ENCODE measurements at places on chromosomes 4 and X. TPM values are rescaled to one million over a fixed set of nuclear protein-coding genes. Genes with fewer than 3 reads are reported as not detected.
A peak's percentile ranks its signal among the peaks of the same experiment; 100 is the strongest.

- no peaks in the 10 kb centered on the region for H3K36me3 ChIP-seq
- no peak overlapping the region for H3K27ac ChIP-seq
- H3K4me1 ChIP-seq, result no peaks in the 10 kb centered on the region
Measured at GRCh38 chr4:169464080-169464479, 148.3 kb downstream of the NEK1 start.

DNA sequence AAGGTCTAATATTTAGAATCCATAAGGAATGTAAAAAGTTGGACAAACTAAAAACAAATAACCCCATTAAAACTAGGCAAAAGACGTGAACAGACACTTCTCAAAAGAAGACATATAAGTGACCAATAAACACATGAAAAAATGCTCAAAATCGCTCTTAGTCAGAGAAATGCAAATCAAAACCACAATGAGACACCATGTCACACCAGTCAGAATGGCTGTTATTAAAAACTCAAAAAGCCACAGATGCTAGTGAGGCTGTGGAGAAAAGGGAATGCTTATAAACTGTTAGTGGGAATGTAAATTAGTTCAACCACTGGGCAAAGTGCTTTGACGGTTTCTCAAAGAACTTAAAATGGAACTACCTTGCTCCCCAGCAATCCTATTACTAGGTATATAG lies 674.3 kb upstream of the MAGEB2 start:
- H3K4me3 ChIP-seq, result no peak overlapping the region
- H3K27me3 ChIP-seq, result no peaks in the 10 kb centered on the region
- no peaks in the 10 kb centered on the region for H3K36me3 ChIP-seq

Gene XG
- 0.22 TPM for polyA plus RNA-seq

Gene FRMD7
- polyA plus RNA-seq, result not detected

- H3K27ac ChIP-seq, result no peak overlapping the region
- no peaks in the 10 kb centered on the region for H3K4me1 ChIP-seq
- H3K4me3 ChIP-seq, result no peak overlapping the region
Measured at GRCh38 chr4:151296227-151296626, 19.3 kb downstream of the PRSS48 start.

DNA sequence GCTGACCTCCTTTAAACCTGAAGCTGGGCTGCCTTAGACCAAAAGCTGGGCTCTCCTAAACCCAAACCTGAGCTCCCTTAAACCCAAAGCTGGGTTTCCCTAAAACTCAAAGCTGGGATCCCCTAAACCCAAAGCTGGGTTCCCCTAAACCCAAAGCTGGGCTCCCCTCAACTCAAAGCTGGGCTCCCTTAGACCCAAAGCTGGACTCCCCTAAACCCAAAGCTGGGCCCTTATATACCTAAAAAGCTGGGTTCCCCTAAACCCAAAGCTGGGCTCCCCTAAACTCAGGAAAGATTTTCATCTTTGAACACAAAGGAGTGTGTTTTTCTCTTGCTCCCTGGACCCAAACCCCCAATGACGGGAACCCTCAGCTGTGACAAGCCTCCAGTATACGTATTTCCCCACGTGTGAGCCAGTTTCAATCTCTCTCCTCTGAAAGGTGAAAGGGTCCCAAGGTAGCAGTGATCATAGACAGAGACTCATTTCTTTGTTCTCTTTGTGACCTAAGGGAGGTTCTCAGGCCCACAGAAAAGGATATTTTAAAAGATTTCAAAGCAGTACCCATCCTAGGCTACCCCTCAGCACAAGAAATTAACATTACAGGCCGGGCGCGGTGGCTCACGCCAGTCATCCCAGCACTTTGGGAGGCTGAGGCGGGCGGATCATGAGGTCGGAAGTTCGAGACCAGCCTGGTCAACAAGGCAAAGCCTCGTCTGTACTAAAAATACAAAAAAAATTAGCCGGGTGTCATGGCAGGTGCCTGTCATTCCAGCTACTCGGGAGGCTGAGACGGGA lies 31.3 kb upstream of the ASMTL start:
- no peaks in the 10 kb centered on the region for H3K27me3 ChIP-seq
- no peaks in the 10 kb centered on the region for H3K36me3 ChIP-seq
- H3K4me1 ChIP-seq, result peaks cover 9% of the 10 kb centered on the region
- peak; percentile 63 for DNase-seq

DNA sequence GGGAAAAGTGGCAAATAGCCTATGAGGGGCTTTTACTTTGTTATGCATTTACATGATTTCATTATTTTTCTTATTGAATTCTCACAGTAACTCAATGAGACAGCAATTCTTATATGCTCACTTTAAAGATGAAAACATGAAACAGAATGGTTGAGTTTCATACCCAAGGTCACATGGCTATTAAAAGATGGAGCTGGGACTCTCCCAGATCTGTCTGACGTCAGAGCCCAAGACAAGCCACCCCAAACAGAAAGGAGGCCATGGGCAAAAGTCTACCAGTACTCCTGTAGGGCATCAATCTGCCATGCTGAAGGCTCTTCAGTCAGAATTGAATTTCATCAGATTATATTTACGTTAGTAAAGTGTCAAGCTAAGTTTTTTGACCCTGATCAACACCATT lies 13.2 kb downstream of the HSD17B11 start:
- H3K27ac ChIP-seq, result no peak overlapping the region
- DNase-seq, result no peak
- H3K27me3 ChIP-seq, result no peaks in the 10 kb centered on the region
- peaks cover 3% of the 10 kb centered on the region for H3K4me1 ChIP-seq
- H3K36me3 ChIP-seq, result peaks cover 74% of the 10 kb centered on the region
- H3K4me3 ChIP-seq, result no peak overlapping the region

DNA sequence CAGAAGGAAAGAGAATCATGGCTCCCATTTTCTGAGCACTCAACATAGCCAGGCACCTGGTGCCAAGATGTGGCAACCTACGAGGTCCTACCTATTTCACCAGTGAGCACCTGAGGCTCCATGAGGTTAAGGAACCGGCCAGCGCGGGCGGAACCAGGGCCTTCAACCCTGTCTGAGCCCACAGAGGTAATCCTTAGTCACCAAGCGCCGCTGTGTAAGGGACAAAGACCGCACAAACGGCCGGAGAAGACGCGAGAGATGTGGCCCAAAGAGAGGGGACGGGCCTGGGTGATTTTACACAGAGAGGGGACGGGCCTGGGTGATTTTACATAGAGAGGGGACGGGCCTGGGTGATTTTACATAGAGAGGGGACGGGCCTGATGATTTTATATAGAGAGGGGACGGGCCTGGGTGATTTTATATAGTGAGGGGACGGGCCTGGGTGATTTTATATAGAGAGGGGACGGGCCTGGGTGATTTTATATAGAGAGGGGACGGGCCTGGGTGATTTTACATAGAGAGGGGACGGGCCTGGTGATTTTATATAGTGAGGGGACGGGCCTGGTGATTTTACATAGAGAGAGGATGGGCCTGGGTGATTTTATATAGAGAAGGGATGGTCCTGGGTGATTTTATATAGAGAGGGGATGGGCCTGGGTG lies 114.2 kb downstream of the SMIM20 start:
- H3K27me3 ChIP-seq, result peaks cover 12% of the 10 kb centered on the region
- H3K27ac ChIP-seq, result no peak overlapping the region
- DNase-seq, result no peak

Gene RAB40AL
- 0.13 TPM for polyA plus RNA-seq

- H3K4me1 ChIP-seq, result no peaks in the 10 kb centered on the region
- DNase-seq, result no peak
- H3K27ac ChIP-seq, result no peak overlapping the region
- H3K36me3 ChIP-seq, result no peaks in the 10 kb centered on the region
Measured at GRCh38 chr4:26719954-26720552, 136.2 kb downstream of the TBC1D19 start.

- H3K36me3 ChIP-seq, result no peaks in the 10 kb centered on the region
- no peak for DNase-seq
- H3K4me3 ChIP-seq, result no peak overlapping the region
- H3K27ac ChIP-seq, result no peak overlapping the region
- H3K4me1 ChIP-seq, result no peaks in the 10 kb centered on the region
Measured at GRCh38 chrX:9370893-9371292, 94.0 kb upstream of the TBL1X start.

- no peaks in the 10 kb centered on the region for H3K36me3 ChIP-seq
- peak overlapping the region; percentile 77 for H3K4me3 ChIP-seq
- peak; percentile 80 for DNase-seq
- peak overlapping the region; percentile 16 for H3K27ac ChIP-seq
- peaks cover 42% of the 10 kb centered on the region for H3K27me3 ChIP-seq
- no peaks in the 10 kb centered on the region for H3K4me1 ChIP-seq
Measured at GRCh38 chrX:150363561-150364346, 637 bp downstream of the MAMLD1 start.

DNA sequence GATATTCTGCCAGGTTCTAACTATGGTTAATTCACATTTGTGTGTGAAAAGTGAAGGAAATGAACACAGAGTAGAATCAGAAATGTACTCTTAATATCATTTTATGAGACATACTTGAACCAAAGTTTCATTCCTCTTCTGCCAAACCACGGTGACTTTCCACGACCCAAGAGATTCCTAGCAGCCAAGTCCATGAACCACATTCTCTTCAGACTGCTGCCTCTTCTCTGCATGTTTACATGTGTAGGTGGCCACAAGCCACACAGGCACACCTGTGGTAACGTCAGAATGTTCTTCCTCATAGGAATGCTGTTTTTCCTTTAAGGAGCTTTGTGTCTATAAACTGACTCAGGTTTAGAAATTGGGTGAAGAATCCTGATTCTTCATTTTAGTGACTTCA lies 1411.2 kb downstream of the RAPGEF2 start:
- no peak for DNase-seq
- no peak overlapping the region for H3K4me3 ChIP-seq
- H3K27ac ChIP-seq, result no peak overlapping the region
- H3K4me1 ChIP-seq, result no peaks in the 10 kb centered on the region
- no peaks in the 10 kb centered on the region for H3K27me3 ChIP-seq

- H3K4me3 ChIP-seq, result no peak overlapping the region
- no peak for DNase-seq
- no peaks in the 10 kb centered on the region for H3K36me3 ChIP-seq
- no peaks in the 10 kb centered on the region for H3K27me3 ChIP-seq
- no peak overlapping the region for H3K27ac ChIP-seq
- no peaks in the 10 kb centered on the region for H3K4me1 ChIP-seq
Measured at GRCh38 chrX:10797466-10797865, 177.1 kb upstream of the MID1 start.

DNA sequence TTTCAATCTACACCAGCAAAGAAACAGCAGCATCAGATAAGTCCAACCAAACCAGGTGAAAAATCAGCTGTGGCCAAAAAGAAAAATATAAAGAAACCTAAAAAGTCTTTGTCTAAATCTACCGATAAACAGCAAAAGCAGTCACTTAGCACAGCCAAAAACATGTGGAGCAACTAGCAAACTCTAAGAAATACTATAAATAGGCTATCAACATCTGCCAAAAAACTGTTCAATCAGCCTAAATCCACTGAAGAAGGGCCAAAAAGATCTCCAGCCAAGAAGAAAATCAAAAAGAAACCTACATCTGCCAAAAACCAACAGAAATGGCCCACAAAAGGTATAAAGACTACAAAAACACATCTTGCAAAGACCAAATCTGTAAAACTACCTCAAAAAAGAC lies 36.7 kb upstream of the CABS1 start:
- H3K4me3 ChIP-seq, result no peak overlapping the region
- no peaks in the 10 kb centered on the region for H3K4me1 ChIP-seq
- H3K27me3 ChIP-seq, result no peaks in the 10 kb centered on the region
- no peak for DNase-seq
- no peaks in the 10 kb centered on the region for H3K36me3 ChIP-seq
- H3K27ac ChIP-seq, result no peak overlapping the region

DNA sequence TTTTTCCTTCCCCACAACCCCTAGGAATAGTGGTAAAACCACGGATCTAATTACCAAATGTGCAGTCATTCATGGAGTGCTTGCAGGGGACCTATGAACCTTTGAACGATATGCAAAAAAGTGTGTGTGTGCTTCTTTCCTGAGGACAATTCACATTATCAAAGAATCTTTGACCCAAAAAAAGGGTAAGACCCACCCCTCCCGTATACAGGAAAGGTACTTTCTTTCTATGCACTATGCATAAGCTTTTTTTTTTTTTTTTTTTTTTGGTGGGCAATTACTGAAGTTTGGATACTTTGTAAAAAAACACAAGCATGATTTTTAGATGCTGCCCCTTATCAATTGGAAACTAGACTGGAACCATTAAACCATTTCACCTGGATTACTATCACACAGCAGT lies 31.4 kb downstream of the SPRY1 start:
- no peak for DNase-seq
- H3K4me3 ChIP-seq, result no peak overlapping the region
- H3K27ac ChIP-seq, result no peak overlapping the region
- H3K4me1 ChIP-seq, result no peaks in the 10 kb centered on the region

Gene SRPX2
- polyA plus RNA-seq, result 13.4 TPM

- no peak overlapping the region for H3K27ac ChIP-seq
- no peaks in the 10 kb centered on the region for H3K36me3 ChIP-seq
- peaks cover 11% of the 10 kb centered on the region for H3K27me3 ChIP-seq
- H3K4me1 ChIP-seq, result no peaks in the 10 kb centered on the region
Measured at GRCh38 chr4:184114431-184114830, 103.2 kb downstream of the ENPP6 start.

DNA sequence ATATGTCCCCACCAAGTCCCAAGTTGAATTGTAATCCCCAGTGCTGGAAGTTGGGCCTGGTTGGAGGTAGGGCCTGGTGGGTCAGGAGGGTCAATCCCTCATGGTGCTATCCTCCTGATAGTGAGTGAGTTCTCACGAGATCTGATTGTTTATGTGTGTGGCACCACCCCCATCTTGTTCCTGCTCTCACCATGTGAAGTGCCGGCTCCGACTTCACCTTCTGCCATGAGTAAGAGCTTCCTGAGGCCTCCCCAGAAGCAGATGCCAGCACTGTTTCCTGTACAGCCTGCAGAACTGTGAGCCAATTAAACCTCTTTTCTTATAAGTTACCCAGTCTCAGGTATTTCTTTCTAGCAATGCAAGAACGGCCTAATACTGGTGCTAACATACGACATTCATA lies 22.7 kb upstream of the TMEM33 start:
- no peak for DNase-seq
- H3K36me3 ChIP-seq, result no peaks in the 10 kb centered on the region
- no peak overlapping the region for H3K27ac ChIP-seq
- no peaks in the 10 kb centered on the region for H3K4me1 ChIP-seq

GRCh38 chr4:109079731-109080130 lies 222.7 kb downstream of the COL25A1 start:
- no peak for DNase-seq
- no peak overlapping the region for H3K4me3 ChIP-seq
- no peaks in the 10 kb centered on the region for H3K4me1 ChIP-seq
- no peaks in the 10 kb centered on the region for H3K36me3 ChIP-seq

Gene GNRHR
- polyA plus RNA-seq, result not detected

- peak overlapping the region; percentile 6 for H3K27ac ChIP-seq
- no peak overlapping the region for H3K4me3 ChIP-seq
- no peak for DNase-seq
- H3K4me1 ChIP-seq, result no peaks in the 10 kb centered on the region
Measured at GRCh38 chrX:100600758-100601157, 16.0 kb downstream of the TNMD start.
